ENCODE measurements at places on chromosomes 12 and 14.
A peak's percentile ranks its signal among the peaks of the same experiment; 100 is the strongest.

DNA sequence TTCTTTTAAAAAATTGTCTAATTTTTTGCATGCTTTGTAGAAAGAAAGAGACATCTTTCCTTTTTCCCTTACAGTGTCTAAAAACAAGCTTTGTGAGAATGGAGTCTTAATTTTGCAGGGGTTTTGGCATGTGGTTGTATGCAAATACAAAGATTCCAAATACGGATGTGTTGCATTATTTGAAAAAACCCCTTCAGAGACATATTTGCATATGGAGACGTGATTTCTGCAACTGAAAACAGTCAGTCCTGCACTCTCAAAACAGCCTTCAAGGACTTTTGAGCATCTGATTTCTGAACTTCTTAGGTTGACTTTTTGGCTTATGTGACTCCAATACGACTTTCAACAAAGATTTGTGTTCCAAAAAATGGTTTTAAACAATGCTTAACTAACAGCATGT lies 7.8 kb downstream of the IRAK3 start:
- DNase-seq = no peak

DNA sequence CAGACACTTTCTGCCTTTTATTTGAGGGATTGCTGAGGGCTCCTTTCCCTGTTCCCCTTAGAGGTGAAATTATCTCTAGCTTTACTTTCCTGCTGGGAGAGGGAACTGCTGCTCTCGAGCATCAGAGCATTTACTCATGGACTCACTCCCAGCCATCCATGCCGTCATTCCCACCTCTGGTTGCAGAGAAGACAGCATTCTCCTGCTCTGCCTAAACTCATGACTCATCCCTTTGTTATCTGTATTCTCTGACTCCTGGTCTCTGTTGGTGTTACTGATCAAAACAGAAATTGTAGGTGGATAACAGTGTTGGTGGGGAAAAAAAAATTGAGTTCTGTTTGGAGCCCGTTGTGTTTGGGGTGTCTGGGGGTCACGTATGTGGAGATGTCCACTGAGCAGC lies 159.3 kb downstream of the TTC8 start:
- DNase-seq = no peak

DNA sequence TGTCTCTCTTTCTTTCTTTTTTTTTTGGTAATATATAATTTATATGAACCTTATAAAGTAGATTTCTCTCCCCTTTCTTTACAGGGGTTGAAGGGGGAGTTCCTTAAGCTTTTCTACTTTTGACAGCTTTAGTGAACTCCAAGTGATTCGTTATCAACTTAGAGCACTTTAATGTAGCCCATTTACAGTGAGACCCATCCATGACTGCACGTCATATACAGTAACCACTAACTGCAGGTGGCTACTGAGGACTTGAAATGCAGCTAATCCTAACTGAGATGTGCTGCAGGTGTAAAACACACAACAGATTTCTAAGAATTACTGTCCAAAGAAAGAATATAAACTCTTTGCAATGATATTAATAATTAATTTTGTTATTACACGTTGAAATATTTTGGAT lies 582 bp downstream of the LRRIQ1 start:
- no peak for DNase-seq

DNA sequence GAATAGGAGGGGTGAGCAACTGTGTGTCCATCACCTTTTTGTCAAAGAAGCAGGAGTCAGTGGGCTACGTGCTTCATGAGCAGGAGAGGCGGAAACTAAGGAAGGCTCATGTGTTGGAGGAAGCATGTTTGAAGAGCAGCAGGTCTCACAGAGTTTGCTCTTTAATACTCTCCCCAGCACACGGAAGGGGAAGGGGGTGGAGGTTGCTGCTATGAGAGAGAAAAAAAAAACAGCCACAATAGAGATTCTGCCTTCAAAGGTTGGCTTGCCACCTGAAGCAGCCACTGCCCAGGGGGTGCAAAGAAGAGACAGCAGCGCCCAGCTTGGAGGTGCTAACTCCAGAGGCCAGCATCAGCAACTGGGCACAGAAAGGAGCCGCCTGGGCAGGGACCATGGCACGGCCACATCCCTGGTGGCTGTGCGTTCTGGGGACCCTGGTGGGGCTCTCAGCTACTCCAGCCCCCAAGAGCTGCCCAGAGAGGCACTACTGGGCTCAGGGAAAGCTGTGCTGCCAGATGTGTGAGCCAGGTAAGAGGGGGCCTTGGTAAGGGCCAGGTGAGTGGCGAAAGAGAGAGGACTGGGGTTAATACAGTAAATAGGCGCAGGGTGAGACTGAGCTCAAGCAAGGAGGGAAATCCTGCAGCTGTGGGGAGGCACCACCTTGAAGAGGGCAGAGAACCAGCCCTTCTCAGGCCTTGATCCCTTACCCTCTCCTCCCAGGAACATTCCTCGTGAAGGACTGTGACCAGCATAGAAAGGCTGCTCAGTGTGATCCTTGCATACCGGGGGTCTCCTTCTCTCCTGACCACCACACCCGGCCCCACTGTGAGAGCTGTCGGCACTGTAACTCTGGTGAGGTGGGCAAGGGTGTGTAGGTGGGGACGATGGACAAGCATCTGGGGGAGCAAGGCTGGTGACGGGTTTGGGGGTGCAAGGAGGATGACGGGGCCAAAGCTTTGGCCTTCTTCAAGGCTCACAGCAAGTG lies at the start of gene CD27:
Gene CD27 (plus strand): TSS at position 252 of the 985 bp plus-strand sequence. CDS start 141 bp downstream, at position 393.
- DNase-seq = no peak

DNA sequence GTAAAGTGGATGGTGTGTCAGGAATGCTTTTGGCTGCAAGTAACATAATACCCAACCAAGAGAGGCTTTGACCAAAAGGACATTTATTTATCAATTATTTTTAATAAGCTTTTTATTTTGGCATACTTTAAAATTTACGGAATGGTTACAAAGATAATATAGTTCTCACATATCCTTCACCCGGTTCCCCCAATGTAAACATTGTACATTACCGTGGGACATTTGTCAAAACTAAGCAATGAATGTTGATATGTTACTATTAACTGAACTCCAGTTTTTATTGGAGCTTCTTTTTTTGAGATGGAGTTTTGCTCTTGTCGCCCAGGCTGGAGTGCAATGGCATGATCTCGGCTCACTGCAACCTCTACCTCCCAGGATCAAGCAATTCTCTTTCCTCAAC lies 23.0 kb downstream of the CCDC63 start:
- no peak for DNase-seq

- DNase-seq = no peak
These were observed 263.3 kb downstream of the SLC16A7 start for GRCh38 chr12:59859171-59859510.

DNA sequence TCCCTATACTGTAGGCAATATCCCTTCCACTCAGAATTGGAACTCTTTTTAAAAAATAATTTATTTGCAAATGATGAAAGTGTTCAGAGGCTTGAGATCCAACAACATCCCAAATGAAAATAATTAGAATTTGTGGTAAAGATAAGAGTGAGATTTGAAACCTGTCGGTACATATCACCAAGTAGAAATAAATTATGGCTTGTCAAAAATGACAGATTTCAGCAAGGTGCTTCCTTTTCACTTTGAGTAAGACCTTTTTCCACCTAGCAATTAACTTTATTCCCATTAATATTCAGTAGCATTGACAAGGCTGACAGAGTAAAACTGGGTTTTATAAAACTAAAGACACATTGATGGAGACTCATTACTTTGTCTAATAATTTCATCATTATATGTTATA lies 107.7 kb upstream of the PRKD1 start:
- DNase-seq = no peak

DNA sequence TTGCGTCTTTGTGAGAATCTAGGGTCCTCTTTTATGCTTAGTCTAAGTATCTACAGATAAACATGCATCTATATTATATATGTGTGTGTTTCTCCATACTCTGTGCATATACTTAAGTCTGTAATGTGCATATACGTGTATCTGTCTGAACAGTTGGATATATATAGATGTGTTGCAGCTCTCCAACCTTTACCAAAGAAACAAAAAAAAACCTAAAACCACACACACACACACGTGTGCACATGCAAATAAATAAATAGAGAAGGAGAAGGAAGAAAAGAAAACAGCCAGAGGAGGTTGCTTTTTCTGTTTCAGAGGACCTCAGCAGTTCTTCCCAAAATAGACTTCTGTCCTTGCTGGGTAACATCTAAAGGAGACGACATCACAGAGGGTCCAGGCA lies 244.9 kb downstream of the CACNA1C start:
- no peak for DNase-seq

GRCh38 chr12:87953256-87953860 lies 75.8 kb downstream of the C12orf50 start:
- DNase-seq = peak; percentile 19

GRCh38 chr14:102164965-102165364 lies 25.3 kb downstream of the WDR20 start:
- no peak for DNase-seq

GRCh38 chr14:91731986-91732385 lies at the start of gene CATSPERB:
TSS of gene CATSPERB (minus strand) at chr14:91732086. CDS start at chr14:91729479, 2,607 bp downstream.
- DNase-seq = no peak

DNA sequence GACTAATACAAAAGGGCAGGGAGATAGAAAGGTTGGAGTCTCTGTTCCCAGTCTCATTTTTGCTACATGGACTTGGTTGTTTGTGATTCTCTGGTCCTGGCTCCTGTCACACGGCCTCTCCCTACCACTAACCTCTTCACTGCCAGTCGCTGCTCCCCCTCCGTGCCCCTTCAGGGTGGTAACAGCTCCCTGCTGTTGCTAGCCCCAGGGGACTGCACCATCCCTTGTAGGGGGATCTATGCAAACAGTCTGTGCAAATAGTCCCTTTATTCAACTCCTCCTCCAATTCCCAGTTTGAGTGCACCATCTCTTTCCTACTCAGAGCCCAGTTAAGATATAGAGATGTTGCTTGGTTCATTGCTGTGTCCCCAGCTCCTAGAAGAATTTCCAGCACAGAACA lies 51.1 kb downstream of the CCDC60 start:
- DNase-seq = no peak

DNA sequence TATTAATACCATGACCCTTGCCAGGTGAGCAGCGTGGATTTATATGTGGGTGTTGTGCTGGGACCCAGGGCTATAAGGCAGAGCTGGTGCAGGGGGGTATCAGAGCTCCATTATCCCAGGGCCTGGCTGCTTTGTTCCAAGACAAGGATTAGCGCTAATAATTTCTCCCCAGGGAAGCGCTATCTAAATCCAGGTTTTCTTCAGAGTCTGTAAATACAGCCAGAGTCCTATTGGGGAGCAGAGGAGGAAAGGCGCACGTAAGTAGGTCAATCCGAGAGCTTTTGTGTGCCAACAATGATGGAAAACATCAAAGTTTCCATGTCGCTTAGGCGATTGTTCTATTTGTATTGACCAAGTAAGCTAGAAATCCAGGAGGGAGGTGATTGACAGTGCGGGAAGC lies 1009.7 kb downstream of the VRK1 start:
- DNase-seq = no peak

- DNase-seq = no peak
These were observed 100.5 kb upstream of the MDM1 start for GRCh38 chr12:68432622-68433021.

GRCh38 chr12:67025543-67026114 lies 243.5 kb upstream of the CAND1 start:
- DNase-seq = peak; percentile 73

- no peak for DNase-seq
These were observed 75.0 kb upstream of the MAP1LC3B2 start for GRCh38 chr12:116483959-116484750.

DNA sequence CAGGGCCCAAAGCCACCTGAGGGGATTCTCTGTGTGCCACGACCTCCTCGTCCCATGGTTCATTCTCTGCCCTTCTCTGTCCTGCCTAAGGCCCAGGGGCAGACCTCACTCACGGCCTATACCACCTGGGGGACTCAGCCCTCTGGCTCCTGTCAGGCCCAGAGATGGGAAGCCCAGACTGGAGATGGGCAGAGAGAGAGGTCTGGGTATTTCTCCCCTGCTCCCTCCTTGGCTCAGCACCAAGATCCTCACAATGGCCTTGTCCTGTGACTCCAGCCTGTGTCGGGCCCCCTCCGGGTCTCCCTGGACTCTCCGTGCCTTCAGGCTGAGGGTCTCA lies 46.9 kb upstream of the BCL11B start:
- DNase-seq = no peak

- no peak for DNase-seq
These were observed 13.4 kb downstream of the HECTD4 start for GRCh38 chr12:112368856-112369255.

DNA sequence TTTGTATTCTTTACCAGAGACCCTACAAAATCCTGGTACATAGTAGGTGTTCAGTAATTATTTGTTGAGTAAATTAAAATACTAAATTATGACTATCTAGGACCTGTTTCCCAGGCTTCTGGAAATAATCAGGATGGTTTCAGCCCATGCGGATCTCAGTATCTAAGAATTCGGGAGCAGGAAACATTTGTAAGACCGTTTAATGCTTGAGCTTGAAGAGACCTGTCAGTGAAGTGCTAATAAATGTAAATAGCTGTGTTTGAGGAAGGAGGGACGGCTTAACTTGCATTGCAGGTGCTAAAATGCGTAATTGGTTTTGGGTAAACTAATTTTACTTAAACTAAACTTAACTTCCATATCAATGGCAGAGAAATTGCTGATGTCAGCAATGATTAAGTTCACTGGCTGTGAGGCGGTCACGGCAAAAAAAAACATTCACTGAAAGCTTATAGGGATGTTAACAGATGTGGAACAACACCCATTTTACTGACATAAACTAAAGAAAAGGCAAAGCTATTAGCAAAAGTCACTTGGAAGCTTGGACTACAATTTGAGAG lies 28.6 kb upstream of the AEBP2 start:
- DNase-seq = no peak

DNA sequence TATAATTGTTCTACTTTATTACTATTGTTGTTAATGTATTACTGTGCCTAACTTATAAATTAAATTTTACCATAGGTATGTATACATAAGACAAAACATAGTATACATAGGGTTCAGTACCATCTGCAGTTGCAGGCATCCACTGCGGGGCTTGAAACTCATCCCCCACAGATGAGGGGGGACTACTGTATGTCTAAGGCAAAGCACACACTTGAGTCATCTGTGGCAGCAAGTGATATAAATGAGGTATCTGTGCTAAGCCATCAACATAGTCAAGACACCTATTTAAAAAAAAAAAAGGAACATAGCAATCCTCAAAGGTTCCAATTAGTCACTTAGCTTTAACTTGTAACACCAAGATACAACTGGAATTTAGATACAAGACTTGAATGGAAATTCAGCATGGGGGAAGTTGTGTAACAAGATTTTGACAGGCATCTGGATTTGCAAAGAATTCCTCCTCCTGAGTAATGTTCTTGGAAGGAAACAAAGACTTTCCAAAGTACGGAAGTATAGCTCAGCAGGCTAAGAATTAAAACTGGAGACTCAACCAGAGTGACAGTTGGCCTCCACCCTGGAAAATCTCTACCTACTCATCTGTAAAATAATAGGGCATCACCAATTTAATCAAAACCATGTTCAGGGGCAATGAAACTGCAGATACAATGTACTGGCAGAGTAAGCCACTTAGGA lies 14.9 kb downstream of the DCAF5 start:
- no peak for DNase-seq

GRCh38 chr14:58465421-58465820 lies 37.9 kb downstream of the KIAA0586 start:
- no peak for DNase-seq

DNA sequence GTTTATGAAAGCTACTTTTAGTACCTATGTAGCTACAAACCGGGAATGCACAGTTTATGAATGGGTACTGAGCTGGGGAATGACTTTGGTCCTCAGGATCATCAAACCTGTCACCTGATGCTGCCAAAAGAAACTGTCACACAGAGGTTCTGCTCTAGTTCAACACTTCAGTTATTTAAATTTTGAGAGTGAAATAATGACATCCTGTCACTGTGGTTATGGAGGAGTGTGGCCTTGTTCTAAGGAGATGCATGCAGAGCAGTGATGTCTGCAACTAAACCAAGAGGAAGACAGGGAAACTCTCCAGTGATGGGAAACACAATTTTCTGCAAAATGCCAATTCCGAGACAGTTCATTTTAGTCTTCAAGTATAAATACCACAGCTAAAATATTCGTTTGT lies 4.8 kb upstream of the AEBP2 start:
- no peak for DNase-seq

Measured in endothelial cell (in vitro differentiated cells).